H1 (cell line): ENCODE measurements at places on chromosomes 11 and 22. TPM values are rescaled to one million over a fixed set of nuclear protein-coding genes. Genes with fewer than 3 reads are reported as not detected.

The THY1 gene
- total RNA-seq = 259 and 286 TPM in 2 replicates

The ADM gene
- 92.2 and 94.1 TPM in 2 replicates for total RNA-seq

The SLC22A12 gene
- not detected in 2 replicates for total RNA-seq

The HTR3B gene
- total RNA-seq = not detected in 2 replicates

The SPA17 gene
- 4.2 and 5.2 TPM in 2 replicates for total RNA-seq

The TUB gene
- 29.9 and 31.3 TPM in 2 replicates for total RNA-seq

The HPX gene
- total RNA-seq = 0.44 and 0.80 TPM in 2 replicates

The RAB38 gene
- 16.0 and 16.5 TPM in 2 replicates for total RNA-seq

The KCNQ1OT1 gene
- total RNA-seq = 1.2 TPM in 2 replicates

The GPR83 gene
- 1.3 and 1.5 TPM in 2 replicates for total RNA-seq

The RFPL3 gene
- 0.24 TPM in 1 of 2 replicates, not detected in the other for total RNA-seq

The VSIG2 gene
- total RNA-seq = not detected in 2 replicates

The B3GAT3 gene
- 28.0 and 34.5 TPM in 2 replicates for total RNA-seq

The CARD18 gene
- total RNA-seq = not detected in 2 replicates

The LMO2 gene
- 2.0 and 2.7 TPM in 2 replicates for total RNA-seq

The NOX4 gene
- 2.3 and 2.7 TPM in 2 replicates for total RNA-seq

The POTEH gene
- not detected in 2 replicates for total RNA-seq

The CRYBA4 gene
- 0.67 and 1.5 TPM in 2 replicates for total RNA-seq

GRCh38 chr11:103940551-103940950 lies 95.9 kb upstream of the DDI1 start:
- no peak overlapping the region for H3K27ac ChIP-seq
- no peaks in the 10 kb centered on the region for H3K4me1 ChIP-seq
- no peak for DNase-seq
- H3K36me3 ChIP-seq = no peaks in the 10 kb centered on the region
- no peaks in the 10 kb centered on the region for H3K27me3 ChIP-seq
- H3K4me3 ChIP-seq = no peak overlapping the region

DNA sequence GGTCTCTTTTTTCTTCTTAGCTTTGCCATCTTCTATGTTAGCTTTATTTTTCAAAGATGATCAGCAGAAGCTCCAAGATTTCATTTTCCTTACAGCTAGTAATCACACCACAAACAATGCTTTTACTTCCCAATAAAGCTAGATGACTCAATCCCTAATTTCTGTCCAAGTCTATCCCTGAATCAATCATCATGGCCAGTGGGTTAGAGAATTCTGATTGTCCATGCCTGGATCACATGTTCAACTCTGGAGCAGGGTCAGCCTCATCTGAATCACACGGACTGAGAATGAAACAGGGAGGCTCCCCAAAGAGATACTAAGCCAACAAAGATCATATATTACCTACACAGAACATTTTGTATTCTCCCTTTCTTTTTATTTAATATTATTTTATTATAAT lies 79.6 kb downstream of the BBOX1 start:
- no peaks in the 10 kb centered on the region for H3K27me3 ChIP-seq
- no peak overlapping the region for H3K4me3 ChIP-seq
- no peak for DNase-seq

- no peaks in the 10 kb centered on the region for H3K27me3 ChIP-seq
- 0 out of 2 replicates have a peak, but pooled peaks cover 5% of the 10 kb centered on the region for H3K36me3 ChIP-seq
- H3K4me1 ChIP-seq = peaks cover 8% of the 10 kb centered on the region
- H3K4me3 ChIP-seq = no peak overlapping the region
Measured at GRCh38 chr11:117205211-117205818, 6.1 kb downstream of the TAGLN start.

GRCh38 chr11:122365610-122366360 lies 249.8 kb upstream of the BLID start:
- H3K36me3 ChIP-seq = no peaks in the 10 kb centered on the region
- no peak overlapping the region for H3K4me3 ChIP-seq
- DNase-seq = no peak
- no peaks in the 10 kb centered on the region for H3K4me1 ChIP-seq
- H3K27me3 ChIP-seq = no peaks in the 10 kb centered on the region

- DNase-seq = no peak
- no peak overlapping the region for H3K27ac ChIP-seq
- no peak overlapping the region for H3K4me3 ChIP-seq
- H3K36me3 ChIP-seq = no peaks in the 10 kb centered on the region
Measured at GRCh38 chr11:63485777-63486176, 5.2 kb downstream of the PLAAT5 start.

DNA sequence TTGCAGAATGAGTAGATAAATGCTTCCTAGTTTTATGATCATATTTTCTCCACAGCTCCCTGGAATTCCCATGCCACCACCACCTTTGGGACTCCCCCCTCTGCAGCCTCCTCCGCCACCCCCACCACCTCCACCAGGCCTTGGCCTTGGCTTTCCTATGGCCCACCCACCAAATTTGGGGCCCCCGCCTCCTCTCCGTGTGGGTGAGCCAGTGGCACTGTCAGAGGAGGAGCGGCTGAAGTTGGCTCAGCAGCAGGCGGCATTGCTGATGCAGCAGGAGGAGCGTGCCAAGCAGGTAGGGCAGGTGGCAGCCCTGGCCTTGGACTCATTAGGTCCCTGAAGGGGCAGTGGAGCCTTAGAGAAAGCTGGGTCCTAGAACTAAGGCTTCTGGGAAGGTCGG lies 2.9 kb downstream of the SF3B2 start:
- DNase-seq = no peak
- no peaks in the 10 kb centered on the region for H3K27me3 ChIP-seq
- H3K27ac ChIP-seq = no peak overlapping the region
- H3K4me3 ChIP-seq = no peak overlapping the region
- H3K4me1 ChIP-seq = peaks cover 14% of the 10 kb centered on the region

DNA sequence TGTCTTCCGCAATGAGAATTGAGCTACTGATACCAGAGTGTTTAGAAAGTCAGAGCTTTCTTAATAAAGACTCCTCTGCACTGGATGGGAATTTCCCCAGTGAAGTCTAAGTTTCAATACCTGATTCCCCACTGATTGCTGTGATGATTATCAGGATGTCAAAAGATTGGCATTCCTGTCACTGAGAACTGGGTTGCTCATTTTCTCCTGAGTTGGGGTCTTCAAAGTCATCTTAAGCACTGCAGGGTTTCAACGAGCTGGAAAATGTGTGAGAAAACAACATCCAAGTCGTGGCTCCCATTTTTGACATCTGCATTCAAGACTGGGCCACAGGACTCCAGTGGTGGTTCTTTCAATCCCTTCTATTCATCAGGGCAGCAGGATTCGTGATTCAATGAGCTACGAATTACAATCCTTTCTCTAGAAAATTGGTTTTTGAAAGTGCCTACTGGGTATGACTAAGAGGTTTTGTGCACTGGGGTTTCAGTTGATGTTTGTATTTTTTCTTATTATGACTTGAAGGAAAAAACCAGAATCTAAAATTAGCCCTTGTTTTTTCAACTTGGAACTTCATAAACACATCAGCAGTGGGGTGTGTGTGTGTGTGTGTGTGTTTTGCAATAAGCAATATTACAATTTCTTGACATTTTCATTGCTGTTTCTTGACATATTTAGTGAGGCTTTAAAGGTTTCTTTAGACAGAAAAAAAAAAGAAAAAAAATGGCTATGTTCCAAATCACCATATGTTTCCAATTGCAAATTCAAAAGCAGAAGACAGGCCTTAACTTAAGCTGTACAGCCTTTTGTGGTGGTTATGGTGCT lies 233.0 kb downstream of the FAM76B start:
- DNase-seq = no peak
- no peak overlapping the region; the same call in 1 of the 2 replicates for H3K27ac ChIP-seq
- no peaks in the 10 kb centered on the region for H3K27me3 ChIP-seq
- no peak overlapping the region for H3K4me3 ChIP-seq
- no peaks in the 10 kb centered on the region for H3K36me3 ChIP-seq
- peaks cover 6% of the 10 kb centered on the region for H3K4me1 ChIP-seq

DNA sequence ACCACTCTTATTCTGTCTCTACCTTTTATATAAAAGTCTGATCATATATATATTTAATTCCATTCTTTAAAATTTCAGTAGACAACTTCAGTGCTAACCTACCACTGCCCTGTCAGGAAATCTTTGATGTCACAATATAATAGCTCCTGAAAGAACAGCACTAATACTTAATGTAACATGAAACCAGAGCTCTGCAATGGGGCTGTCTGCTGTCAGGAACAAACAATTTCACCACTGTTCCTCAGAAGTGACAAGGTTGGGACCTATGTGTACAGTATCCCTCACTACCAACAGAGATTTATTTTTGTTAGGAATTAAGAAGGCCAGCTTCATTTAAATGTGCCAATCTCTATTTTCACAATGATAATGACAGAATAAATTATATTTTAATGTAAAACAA lies 165.5 kb upstream of the C11orf58 start:
- H3K4me3 ChIP-seq = no peak overlapping the region
- H3K27ac ChIP-seq = no peak overlapping the region
- H3K4me1 ChIP-seq = no peaks in the 10 kb centered on the region
- H3K27me3 ChIP-seq = no peaks in the 10 kb centered on the region
- DNase-seq = no peak

- DNase-seq = no peak
- H3K4me1 ChIP-seq = no peaks in the 10 kb centered on the region
- H3K27ac ChIP-seq = no peak overlapping the region
- H3K36me3 ChIP-seq = no peaks in the 10 kb centered on the region
- H3K27me3 ChIP-seq = no peaks in the 10 kb centered on the region
Measured at GRCh38 chr22:25739659-25740344, 2.2 kb upstream of the MYO18B start.

- no peak overlapping the region for H3K27ac ChIP-seq
- H3K36me3 ChIP-seq = no peaks in the 10 kb centered on the region
- no peak for DNase-seq
- no peaks in the 10 kb centered on the region for H3K27me3 ChIP-seq
- H3K4me3 ChIP-seq = no peak overlapping the region
- H3K4me1 ChIP-seq = no peaks in the 10 kb centered on the region
Measured at GRCh38 chr11:11171854-11172253, 181.2 kb downstream of the CSNK2A3 start.

DNA sequence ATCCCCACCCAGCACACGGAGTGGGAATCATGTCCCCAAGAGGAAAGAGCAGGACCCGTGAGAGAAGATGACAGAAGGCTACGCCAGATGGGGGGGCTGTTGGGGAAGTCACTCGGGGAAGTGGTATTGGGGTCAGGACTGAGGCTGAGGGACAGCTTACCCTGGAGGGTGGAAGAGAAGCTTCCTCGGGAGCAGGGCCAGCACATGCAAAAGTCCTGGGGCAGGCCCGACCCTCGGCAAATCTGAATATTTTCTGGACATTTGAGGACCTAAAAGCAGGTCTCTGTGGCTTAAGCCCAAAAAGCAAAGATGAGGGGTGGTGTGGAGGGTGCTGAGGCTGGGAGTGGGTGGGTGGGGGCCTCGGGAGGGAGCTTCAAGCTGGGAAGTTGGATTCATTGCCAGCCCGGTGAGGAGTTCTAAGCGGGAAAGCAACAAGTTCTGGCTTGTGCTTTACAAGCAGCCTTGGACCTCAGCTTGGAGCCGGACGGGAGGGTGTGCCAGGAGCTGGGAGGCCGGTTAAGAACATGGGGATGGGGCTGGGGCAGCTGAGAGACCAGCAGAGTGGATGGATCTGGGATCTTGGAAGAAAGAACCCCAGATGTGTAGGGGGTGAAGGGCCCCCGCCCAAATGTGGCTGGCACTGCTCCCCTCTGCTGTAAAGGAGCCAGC lies 34.9 kb downstream of the GRAMD4 start:
- H3K27ac ChIP-seq = no peak overlapping the region
- no peaks in the 10 kb centered on the region for H3K36me3 ChIP-seq
- H3K4me1 ChIP-seq = no peaks in the 10 kb centered on the region; the same call in 1 of the 2 replicates
- no peak for DNase-seq
- H3K27me3 ChIP-seq = no peaks in the 10 kb centered on the region

DNA sequence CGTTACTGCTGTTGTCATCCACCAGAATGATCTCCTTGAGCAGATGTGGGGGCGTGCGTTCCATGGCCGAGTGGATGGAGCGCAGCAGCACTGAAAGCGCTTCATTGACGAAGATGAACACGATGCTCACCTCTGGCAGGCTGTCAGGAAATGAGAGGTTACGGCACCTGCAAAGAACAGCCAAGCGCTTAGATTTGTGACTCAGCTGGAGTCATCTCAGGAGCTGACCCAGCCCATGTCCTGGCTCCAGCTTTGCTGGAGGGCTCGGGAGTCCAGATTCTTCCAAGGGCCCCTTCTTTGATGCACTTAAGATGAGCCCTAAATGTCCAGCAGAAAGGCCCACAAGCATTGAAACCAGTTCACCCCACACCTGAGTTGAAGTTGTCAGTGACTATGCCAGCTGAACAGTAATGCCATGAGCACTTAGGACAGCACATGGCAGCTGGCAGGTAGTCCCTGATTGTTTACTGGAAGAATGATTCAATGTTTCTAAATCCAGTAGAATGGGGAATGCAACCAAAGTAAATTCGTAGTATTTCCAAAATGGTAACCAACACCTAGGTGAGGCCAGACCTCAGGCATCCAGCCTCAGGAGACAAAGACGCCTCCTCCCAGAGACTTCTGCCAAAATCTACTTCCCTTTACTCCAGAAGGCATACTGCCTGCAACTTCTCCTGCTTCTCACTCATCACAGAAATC lies 79.7 kb upstream of the CSNK2A3 start:
- no peaks in the 10 kb centered on the region for H3K4me1 ChIP-seq
- H3K27ac ChIP-seq = no peak overlapping the region
- H3K4me3 ChIP-seq = no peak overlapping the region
- no peaks in the 10 kb centered on the region for H3K36me3 ChIP-seq

DNA sequence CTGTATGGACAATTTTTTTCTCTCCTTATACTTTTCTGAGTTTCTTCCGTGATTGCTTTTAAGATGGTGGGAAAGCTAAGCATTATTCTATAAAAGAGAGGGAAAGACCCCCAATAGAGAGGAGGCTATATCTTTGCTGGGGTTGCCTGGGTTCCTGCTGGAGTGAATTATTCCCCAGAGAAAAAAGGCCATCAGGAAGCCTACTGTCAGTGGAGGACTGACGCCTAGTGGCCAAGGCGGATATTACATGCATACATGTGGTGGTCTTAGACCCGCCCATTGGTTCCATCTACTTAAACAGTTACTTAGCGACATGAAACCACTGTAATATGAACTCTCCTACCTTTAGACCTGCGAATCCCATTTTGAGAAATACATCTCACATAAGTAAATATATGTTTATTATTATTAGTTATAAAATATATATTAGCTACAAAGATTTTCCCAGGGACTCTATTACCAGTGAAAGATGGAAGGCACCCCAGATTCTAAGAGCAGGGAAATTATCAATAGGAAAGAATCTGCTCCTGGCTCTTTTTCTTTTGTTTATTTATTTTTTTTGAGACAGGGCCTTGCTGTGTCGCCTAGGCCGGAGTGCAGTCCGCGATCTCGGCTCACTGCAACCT lies 15.7 kb upstream of the PGA3 start:
- H3K27me3 ChIP-seq = no peaks in the 10 kb centered on the region
- no peaks in the 10 kb centered on the region for H3K36me3 ChIP-seq
- DNase-seq = peak; percentile 58
- no peaks in the 10 kb centered on the region for H3K4me1 ChIP-seq
- H3K4me3 ChIP-seq = no peak overlapping the region
